ENCODE measurements at places on chromosomes 12 and 14.
A peak's percentile ranks its signal among the peaks of the same experiment; 100 is the strongest.

DNA sequence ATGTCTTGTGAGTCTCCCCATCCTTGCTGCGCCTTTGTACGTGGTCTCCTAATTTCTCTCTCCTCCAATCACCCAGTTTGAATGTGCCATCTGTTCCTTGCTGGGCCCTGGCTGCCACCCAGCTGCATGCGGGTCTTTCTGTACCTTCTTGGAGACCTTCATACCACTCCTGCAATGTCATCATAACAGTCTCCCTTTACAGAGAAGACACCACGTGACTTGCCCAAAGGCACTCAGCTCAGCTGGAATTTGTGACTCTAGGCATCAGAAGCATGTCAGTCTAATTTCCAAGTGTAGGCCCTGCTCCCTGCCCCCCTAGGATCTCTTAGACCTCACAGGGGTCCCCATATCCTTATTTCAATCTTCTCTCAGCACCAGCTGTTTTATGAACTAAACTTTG, 284.2 kb downstream of the TTC8 start:
- DNase-seq: no peak

GRCh38 chr12:61810486-61810885, 449.7 kb upstream of the USP15 start:
- DNase-seq: no peak

GRCh38 chr14:36293824-36294223, 26.6 kb downstream of the MBIP start:
- DNase-seq: peak; percentile 85

DNA sequence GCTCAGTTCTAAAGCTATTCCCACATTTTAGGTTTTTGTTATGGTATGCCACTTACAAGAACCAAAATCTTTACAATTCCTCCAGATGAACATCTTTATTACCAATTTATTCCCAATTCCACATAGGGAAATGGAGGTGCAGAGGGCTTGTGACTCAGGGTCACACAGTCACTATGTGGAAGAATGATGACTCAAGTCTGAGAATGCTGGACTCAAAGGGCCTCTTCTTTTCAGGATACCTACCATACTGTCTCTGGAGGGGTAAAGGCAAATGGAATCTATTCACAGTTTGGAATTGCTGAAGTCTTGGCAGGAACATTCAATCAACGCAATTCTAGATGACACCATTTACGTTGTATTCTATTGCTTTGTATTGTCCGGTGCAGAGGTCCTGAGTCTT, 48.2 kb upstream of the MANSC4 start:
- peak; percentile 62 for DNase-seq

DNA sequence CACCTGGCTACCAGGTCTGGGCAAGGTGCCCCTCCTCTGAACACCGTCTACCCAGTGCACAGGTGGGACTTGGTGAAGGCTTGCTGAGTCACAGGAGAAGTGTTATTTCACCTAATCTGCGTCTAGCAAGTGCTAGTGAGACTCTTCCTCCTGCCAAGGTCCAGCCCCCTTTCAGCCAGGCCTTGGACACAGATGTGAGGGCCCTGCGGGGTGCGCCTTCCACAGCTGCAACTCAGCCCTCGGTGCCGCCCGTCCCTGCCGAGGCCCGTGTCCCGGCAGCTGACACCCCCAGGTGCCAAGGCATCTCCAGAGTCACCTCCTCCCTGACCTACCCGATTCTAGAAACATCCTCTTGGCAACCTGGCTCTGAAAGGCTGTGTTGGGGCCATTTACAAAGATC, 55.1 kb downstream of the PRIMA1 start:
- no peak for DNase-seq

DNA sequence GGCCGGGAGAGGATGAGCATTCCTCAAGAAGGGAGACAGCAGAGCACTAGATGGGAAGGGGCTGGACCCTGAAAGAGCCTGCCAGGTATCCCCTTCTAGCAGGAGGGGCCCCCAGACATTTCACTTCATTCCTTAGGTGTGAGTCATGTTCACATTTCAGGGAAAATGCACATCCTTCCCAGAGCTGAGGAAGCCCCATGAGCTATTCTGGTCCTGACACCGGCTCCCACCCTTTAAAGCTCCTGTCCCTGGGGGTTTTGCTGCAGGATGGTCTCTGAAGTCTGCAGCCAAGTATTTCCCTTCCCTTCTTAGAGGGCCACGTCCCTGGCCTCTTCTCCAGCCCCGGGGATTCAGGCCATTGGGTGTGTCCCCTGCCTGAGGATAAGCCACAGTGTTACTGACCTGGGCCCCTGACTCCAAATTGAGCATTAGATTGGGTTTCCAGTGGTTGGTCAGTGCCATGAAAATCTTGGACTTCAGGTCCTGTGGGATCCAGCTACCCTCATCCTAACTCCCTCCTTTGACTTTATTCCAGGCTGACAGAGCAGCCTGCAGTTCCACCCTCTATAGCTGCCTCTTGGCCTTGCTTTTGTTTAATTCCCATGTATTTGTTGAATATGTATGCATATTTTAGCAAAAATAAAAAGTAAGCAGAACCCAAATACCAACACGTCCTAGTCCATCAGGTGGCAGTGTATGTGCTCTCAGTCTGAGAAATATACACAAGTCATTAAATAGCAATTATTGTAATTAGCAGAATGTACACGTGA, 267.1 kb downstream of the CACNA1C start:
- peak; percentile 62 for DNase-seq

DNA sequence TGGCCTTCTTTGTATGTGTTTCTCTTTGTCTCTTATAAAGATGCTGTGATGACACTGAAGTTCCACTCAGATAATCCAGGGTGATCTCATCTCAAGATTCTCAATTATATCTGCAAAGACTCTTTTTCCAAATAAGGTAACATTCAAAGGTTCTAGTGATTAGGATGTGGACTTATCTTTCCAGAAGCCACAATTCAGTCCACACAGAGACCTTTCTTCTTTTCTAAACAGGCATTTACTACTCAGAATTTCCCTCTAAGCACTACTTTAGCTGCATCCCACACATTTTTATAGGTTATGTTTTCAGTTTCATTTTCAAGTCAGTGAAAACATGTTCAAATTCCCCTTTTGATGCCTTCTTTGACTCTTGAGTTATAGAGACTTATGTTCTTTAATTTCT, 9.0 kb upstream of the NKX2-1 start:
- DNase-seq: no peak

Measured in GM23248 (cell line).